H54 (cell line): ENCODE measurements at places on chromosomes 2 and 18.

- no peak for DNase-seq
Observed at GRCh38 chr2:130341562-130342019, 1.1 kb upstream of the IMP4 start.

DNA sequence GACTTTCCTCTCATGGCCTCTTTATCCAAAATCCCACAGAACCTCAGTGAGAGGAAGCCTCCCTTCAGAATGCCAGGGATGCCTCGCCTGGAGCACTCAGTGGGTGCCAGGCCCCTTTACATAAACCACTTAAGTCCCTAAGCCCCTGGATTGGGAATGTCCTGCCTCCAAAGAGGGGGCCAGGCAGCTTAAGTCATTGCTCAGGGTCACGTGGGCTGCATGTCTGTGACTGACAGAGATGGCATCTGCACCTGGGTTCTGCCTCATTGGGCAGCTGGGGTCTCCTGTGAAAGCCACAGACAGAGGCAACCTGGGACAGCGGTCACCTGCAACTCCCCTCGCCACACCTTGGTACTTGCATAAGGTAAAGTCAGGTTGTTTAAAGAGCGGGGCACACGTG is 93.5 kb downstream of the MYT1L start:
- DNase-seq = no peak

DNA sequence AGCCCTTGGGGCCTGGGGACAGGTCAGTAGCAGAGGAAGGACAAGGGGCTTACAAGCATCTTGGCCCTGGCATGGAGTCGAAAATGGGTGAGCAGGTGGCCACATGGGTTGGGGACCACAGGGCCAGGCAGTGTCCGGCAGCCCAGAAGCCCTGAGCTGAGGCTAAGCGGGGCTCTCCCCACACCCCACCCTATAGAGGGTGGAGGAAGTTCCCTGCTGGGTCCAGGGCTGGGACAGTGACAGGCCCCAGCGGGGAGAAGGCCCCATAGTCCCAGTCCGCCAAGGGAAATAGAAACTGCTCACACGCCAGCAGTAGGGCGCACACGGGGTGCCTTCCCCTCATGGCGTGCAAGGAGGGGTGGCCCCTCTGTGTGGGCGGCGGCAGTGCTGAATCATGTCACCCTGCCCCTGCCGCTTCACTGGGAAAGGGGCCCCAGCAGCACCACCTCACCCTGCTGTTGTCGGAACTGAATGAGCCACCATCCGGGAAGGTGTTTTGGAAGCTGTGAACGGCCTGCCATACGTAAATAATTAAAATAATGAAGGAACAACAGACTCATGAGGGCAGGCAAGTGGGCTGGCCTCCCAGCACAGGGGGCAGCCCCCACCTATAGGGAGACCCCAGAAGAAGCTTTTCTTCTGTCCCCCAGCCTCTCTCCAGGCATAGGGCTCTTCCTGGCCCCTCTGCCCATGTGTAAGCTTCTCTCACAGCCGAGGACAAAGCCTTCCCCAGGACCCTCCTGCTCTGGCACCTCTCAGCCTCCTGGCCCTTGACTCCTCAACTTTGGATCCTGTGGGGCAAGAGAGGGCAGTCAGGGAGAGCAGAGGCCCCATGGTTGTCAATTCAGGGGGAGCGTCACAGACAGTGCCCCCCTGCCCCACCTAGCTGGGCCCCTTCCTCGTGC is 12.7 kb upstream of the DUSP2 start:
- DNase-seq = no peak

DNA sequence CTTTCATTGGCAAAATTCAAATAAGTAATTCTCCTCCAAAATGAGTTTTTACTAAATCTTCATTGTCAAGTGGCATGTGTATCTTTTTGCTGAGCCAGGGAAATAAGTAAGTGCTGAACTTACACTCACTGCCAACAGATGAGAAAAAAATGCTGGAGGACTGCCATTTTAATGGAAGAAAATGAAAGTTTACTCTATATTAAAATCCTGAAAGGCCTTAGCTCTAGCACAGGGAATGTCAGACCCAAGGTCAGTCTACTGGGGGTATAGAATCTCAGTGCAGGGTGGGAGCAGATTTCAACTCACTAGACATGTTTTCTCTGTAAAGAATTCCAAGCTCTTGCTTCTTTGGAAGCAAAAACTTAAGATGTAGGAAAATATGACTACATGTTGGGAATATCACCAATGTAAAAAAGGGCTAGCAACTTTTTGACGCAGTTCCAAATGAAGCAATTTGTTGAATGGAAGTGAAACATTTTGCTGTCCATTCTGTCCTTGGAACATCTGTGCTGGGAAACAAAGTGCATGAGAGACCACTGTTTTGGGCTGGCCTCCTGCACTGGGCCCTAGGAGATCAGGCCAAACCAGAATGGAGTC is 127.0 kb downstream of the ST6GAL2 start:
- DNase-seq = no peak

DNA sequence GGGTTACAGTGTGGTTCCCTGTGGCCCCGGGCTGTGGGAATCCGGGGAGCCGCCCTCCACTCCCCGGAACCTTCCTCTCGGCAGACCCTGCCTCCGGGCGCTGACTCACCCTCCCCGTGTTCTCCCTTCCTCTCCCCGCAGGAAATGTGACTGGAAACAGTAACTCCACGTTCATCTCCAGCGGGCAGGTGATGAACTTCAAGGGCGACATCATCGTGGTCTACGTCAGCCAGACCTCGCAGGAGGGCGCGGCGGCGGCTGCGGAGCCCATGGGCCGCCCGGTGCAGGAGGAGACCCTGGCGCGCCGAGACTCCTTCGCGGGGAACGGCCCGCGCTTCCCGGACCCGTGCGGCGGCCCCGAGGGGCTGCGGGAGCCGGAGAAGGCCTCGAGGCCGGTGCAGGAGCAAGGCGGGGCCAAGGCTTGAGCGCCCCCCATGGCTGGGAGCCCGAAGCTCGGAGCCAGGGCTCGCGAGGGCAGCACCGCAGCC is 59.5 kb downstream of the TNFRSF11A start:
- no peak for DNase-seq

DNA sequence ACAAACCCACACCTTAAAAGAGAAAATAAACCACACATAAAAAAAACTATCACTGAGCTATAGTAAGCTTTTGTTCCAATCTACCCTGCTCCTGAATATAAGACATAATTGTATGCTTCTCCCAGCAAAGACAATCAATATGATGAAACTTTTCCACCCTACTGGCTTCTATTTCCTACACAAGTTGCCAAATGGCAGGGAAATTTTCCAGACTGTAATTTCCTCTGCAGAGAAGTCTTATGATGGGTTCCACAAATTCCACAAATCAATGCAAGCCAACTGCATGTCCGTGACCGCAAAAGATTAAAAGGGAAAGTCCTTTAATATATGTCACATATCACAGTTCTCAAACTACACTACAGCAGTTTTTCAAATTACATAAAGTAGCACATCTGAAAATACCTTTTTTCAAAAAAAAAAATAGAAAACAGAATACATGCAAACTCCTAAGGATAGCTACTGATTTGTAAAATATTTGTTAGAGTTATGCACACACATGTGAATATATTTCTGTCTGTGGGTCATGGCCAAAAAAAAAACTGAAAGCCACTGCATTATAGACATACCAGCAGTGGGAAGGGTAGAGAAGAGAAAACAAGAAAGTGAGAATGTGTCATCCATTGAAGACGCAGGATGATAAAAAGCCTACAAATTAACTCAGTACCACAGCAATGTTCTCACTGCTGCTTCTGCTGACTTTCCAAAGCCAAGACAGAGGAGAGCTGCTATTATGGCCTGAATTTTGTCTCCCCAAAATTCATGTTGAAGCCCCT is 61.4 kb downstream of the RPL31 start:
- no peak for DNase-seq

GRCh38 chr2:227908266-227909054 is 37.0 kb downstream of the DAW1 start:
- no peak for DNase-seq
